Kidney epithelial cell (primary cell): ENCODE measurements at places on chromosomes 2 and 18.

- peak; percentile 23 for DNase-seq
Observed at GRCh38 chr2:147416099-147416498, 428.7 kb upstream of the ACVR2A start.

DNA sequence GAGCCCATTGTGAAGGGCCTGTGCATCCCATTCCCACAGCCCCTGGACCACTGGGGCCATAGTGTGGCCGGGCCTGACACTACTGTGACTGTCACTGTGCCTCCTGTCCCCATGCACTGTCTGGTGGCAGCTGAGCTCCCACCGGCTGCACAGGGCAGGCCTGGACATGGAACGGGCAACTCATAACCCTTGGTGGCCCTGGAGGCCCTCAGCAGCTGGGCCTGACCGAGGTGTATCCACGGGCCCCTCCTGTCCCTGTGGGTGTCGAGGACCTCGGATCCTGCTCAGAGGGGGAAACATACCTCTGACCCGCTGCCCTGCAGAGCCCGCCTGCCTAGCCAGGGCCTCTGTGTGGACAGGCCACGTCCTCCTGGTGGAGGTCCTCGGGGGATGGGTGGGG lies 7.8 kb upstream of the GAL3ST2 start:
- no peak for DNase-seq

DNA sequence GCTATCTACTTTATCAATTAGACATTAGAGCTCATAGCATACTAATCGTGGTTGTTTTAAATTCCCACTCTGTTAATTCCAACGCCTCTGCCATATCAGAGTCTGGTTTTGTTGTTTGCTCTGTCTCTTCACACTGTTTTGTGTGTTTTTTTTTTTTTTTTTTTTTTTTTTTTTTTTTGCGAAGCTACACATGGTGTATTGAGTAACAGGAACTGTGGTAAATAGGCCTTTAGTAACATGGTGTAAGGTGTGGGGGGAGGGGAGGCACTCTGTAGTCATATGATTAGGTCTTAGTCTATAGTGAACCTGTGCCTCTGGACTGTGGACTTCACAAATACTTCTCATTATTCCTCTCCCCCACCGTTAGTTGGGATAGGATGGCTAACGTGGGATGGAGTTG lies 370.7 kb upstream of the RAB12 start:
- no peak for DNase-seq

- no peak for DNase-seq
Observed at GRCh38 chr2:179932786-179933185, 71.4 kb upstream of the ZNF385B start.

DNA sequence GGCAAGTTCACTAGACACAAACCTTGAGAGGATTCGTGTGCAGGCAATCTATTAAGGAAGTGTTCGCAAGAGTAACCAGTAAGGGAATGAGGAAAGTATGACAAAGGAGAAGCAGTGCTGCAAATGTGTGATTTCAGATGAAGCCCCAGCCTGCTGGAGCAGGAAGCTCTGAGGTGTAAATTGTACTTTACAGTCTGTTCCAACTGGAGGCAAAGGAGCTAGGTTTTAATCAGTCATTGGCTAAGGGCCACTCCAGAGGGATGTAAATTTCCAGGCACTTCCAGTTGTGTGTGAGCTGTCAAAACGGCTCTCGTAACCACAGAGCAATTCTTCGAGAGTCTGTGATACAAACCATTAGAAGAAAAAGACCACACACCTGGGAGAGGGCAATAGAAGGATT lies 359.5 kb upstream of the FAM98A start:
- no peak for DNase-seq

DNA sequence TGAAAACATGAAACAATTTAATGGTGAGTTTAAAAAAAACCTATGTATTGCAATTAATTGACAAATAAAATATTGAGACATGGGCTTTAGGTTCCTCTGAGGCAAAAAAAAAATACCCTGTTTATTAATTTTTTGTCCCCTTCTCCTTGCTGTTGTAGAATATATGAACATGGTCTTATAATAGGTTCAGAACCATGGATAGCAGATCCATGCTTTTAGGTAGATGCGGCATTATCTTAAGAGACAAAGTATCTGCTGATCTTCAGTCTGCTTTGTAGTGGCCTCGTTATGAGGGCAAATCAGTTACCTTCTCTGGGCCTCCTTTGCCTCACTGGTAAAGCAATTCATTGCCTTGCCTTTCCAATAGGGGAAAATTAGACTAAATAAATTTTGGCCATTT lies 850.7 kb downstream of the NRXN1 start:
- no peak for DNase-seq

DNA sequence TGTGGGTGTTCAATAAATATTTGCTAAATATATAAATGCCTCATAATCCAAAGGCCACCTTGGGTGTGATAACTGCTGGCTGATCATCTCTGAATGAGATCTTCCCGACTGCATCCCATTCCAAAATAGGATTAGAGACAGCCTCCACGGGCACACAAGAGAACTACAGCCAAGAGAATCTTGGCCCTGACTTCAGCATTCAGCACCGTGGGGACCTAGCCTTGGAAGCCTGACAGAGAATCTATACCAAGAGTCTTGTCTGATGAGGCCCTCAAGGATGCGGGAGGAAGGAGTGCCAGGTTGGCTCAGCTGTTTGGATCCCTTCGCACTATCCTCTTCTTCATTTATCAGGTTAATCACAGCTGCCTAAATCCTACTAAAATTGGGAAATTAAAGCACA lies 85.8 kb downstream of the RBM43 start:
- no peak for DNase-seq

DNA sequence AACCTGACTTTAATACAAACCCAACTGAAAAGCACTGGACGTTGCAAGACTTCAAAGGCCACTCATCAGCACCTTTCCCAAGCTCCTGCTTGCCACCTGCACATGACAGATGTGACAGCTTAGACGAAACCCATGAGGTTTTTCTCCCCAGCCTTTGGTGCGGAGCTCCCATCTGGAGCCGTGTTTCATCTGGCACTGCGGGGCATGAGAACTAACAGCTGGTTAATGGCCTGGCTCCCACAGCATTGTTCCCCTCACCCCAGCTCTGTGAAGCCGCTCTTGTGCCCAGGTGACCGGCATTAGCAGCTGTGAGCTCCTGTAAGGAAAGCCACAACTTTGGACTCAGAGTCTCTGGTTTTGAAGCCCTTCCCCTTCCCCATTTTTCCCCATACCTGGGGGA lies 50.9 kb downstream of the GALR1 start:
- DNase-seq, result no peak

DNA sequence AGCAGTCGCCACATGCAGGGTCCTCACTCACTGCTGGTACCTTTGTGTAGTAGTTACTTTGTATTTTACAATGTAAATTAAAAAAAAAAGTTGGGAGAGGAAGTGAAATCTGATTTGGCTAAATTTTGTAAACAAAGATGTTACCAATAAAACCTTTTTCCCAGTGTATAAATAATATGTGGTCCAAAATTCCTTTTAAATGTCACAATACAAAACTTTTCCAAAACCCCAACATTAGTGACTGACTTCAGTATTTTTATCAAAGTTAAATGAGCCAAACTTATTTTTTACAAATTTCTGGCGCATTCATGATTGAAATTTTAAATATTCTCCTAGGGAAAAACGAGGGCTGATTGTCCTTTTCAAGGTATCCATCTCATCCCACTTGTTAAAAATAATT lies 239.9 kb downstream of the AGAP1 start:
- DNase-seq, result no peak

DNA sequence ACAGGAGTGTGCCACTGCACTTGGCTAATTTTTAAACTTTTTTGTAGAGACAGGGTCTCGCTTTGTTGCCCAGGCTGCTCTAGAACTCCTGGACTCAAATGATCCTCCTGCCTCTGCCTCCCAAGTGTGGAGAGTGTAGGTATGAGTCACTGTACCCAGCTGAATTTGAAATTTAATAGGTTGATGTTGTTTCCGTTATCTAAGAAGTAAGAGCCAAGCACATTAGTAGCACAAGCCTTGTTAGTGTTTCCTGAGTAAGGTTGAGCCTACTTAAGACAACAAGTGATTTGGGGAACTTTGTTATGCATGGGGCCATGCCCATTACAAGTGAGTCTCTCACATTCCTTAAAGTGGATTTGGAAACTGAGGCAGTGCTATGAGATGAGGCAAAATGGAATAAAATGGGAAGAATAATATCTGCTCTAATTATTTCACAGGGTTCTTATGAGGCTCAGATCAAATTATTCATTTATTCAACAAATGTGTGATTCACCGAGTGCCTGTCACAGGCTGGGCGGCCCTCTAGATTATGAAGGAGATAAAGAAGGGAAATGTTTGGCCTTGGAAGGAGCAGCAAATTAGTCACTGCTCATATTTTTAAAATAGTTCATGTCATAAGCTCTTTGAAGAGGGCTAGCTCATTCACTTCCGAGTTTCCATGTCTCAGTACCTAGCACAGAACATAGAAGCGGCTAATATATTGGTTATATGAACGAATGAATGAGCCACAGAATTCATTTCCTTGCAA lies 217.2 kb downstream of the LDLRAD4 start:
- DNase-seq, result no peak

DNA sequence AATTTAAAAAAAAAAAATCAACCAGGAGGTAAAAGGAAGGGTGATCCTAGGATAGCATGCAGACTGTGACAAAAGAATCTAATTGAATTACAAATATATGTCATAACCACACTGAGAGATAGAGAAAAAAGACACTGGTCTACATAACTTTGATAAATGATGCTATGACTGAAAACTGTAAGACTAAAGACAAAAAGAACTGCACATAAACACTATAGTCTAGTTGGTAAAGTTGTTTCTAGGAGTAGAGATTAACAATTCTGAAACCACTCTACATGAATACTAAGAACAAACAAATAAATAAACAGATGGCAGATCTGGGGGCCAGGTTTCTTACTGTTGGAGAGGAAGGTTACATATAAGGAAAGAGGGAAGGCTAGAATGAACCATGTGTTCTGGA lies 14.6 kb upstream of the CHAC2 start:
- DNase-seq, result no peak

DNA sequence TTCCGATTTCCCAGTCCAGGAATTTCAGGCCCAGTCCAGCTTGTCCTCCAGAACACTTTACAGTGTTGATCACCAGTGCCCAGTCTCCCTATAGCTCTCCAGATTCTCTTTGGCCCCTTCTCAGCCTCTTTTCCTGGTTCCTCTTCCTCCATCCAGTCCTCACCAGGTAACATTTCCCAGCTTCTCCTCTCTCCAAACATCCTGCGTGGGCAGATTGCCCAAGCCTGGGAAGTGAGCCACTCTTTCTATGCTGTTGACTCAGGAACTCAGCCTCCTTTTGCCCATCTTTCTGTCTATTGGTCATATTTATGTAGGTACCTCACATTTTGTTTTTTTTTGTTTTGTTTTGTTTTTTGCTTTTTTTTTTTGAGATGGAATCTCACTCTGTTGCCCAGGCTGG lies 109.4 kb downstream of the LYPD1 start:
- no peak for DNase-seq

DNA sequence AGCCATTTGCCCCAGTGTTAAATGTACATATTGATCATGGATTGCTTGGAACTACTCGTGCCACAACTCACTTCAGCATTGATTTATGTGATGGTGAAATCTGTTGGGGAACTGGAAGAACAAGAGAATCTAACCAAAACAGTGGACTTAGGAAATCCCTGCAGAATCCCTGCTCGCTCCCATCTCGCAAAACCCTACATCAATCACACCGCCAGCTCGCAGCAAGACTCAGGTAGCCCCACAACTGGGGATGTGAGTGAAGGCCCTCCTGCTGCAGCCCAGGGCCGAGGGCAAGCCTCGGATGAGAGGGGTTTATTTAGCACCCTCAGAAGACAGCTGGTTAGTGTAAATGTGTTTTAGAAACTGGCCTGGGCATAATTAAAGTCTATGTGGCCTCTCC lies 171.6 kb downstream of the ANAPC1 start:
- DNase-seq, result no peak

GRCh38 chr18:58557008-58557435 lies 71.9 kb downstream of the ALPK2 start:
- no peak for DNase-seq

GRCh38 chr2:152618193-152618564 lies 99.1 kb downstream of the PRPF40A start:
- DNase-seq, result no peak

- no peak for DNase-seq
Observed at GRCh38 chr18:54790109-54790508, 38.2 kb upstream of the RAB27B start.

GRCh38 chr2:39875182-39875913 lies 96.3 kb upstream of the THUMPD2 start:
- DNase-seq, result no peak

GRCh38 chr2:112777036-112777435 lies 7.3 kb downstream of the IL1A start:
- DNase-seq, result no peak

- no peak for DNase-seq
Observed at GRCh38 chr2:96887493-96888012, 17.7 kb upstream of the SEMA4C start.

GRCh38 chr18:21853775-21854552 lies 113.4 kb downstream of the MIB1 start:
- DNase-seq, result no peak

DNA sequence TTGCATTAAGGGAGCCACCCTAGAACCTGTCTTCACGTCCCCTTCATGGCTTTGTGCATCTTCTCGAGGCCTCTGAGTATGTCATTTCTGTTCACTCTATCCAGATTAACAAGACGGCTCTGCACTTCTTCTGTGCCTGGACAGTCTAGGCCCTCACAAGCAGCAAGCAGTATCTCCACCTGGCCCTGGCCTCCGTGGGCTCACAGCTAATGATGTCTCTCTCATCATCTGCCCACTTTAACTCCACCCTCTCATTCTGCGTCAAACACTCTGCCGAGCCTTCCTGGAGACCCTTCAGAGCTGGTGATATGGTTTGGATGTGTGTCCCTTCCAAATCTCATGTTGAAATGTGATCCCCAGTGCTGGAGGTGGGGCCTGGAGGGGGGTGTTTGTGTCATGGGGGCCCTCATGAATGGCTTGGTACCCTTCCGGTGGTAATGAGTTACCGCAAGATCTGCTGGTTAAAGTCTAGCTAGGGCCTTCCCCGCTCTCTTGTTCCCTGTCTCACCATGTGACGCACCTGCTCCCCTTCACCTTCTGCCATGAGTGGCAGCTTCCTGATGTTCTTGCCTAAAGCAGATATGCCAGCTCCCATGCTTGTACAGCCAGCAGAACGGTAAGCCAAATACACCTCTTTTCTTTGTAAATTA lies 132.5 kb upstream of the ID2 start:
- DNase-seq, result no peak

- DNase-seq, result no peak
Observed at GRCh38 chr18:75679331-75679730, 251.8 kb upstream of the SMIM21 start.

DNA sequence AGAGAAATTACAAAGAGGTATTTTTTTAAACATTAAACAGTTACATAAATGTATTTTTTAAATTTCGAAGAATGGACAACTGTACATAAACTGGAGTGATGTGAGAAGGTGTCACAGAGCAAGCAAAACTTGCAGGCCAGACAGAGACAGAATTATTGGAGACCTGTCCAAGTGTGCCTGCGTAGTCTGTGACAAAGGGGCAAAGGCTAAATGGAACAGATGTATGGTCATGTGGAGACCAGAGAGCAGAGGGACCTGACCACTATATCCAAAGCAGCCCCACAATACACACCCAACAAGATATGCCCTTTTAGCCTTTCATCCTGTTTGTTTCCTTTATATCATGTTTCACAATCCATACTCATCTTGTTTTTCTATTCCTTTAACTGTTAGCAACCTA lies 225.3 kb upstream of the VWC2L start:
- no peak for DNase-seq

GRCh38 chr2:10303694-10304378 lies 1.1 kb downstream of the HPCAL1 start:
- no peak for DNase-seq
